ENCODE measurements at places on chromosomes 1 and 21.

DNA sequence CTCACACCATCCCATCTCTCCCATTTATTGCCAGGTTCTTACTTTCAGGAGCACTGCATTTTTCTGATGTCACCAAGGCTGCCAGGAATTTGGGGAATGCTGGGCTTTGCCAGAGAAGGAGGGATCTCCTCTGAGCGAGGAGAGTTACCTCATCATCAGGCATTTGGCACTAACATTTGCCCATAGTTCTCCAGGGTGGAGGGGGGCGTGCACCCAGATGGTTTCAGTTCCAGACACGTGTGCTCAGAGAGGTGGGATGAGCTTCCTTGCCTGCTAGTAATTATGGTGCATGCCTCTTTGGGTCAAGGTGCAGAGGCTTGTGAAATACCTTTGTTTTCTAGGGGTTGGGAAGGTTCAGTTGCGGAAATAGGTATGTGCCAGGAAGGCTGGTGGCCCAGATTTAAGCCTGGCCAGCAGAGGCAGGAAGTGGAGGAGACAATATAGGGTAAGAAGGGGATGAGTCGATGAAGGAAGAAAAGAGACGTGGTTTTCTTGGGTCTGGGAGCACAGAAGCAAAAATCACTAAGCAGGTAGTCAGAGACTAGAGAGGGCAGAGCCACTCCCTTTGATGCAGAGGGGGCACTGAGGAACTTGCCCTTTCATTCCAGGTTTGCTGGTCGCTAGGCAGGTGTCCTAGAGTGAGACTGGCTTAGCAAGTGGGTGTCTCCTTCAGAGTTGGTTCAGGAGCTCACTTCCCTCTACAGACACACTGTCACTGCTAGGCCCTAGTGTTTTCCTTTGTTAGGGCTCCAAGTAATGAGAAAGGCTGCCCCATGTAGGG is 7.2 kb downstream of the TUFT1 start:
- peak; percentile 65 for DNase-seq

- no peak for DNase-seq
Measured at GRCh38 chr1:167670563-167670962, 40.5 kb downstream of the RCSD1 start.

- DNase-seq: no peak
Measured at GRCh38 chr1:113178106-113178505, 105.1 kb downstream of the LRIG2 start.

DNA sequence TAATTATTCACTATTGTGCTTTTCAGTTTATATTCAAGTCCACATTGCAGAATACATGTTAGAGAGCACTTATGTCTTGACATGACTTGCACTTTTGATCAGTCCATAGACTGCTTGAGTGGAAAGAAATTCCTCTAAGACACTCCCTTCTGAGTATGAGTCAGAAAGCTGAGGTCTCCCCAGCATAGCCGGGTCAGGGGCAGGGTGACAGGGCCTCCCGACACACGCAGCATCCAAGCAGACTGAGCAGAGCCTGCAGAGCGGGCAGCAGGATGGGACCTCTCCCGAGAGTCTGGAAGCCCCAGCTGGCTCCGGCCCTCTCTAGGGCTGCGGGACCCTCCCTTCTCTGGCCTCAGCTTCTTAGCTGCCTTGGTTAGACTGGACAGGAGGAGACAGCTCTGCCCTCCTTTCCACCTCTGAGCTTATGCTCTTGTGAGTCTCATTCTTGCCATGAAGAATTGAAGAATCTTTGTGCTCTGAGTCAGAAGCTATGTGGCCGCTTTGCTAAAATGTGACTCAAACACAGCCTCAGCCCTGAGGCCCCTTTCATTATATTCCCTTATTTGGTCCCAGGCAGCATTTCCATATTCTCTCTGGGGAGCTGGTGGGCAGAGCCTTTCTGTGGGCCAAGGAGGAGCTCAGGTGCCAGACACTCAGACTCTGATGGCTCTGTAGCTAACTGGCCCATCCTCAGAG is 11.2 kb upstream of the CAPN2 start:
- DNase-seq: peak; percentile 90

GRCh38 chr1:108750476-108751181 is 4.2 kb downstream of the STXBP3 start:
- DNase-seq: no peak

GRCh38 chr1:69700770-69701169 is 133.0 kb downstream of the LRRC7 start:
- no peak for DNase-seq

DNA sequence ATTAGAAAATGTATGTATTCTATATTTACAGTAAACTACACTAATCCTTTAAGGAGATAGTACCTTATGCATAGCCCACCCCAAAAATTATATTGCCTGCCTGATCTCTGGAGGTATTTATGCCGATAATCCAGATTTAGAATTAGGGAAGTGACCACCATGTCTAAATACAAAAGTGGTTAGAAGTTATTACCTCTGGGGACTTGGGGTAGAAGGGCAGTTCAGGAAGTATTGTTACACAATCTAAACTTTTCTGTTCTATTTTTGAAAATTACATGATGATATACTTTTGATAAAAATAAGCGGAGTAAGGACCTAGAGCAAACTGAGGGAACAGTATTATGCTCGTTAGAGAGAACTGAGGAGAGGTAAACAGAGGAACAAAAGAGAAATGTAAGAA is 90.5 kb upstream of the ZP4 start:
- no peak for DNase-seq

GRCh38 chr1:170284512-170284911 is 138.8 kb downstream of the NTMT2 start:
- no peak for DNase-seq

DNA sequence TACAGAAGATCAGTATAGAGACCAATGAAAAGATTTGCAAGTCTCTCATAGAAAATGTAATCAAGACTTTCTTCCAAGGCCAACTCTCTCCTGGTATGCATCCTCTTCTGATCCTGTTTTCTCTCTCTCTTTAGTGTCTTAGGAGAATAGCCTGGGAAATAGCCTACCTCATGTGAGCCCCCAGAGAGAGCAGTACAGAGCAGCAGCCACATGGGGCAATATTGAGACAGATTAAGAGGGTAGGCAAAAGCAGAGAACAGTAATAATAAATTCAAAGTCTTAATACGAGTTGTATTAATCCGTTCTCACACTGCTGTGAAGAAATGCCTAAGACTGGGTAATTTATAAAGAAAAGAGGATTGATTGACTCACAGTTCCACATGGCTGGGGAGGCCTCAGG is 61.4 kb downstream of the RNASEL start:
- DNase-seq: no peak

- DNase-seq: no peak
Measured at GRCh38 chr21:25133939-25134338, 473.3 kb downstream of the MRPL39 start.

GRCh38 chr1:210438928-210439841 is 110.5 kb downstream of the HHAT start:
- DNase-seq: peak; percentile 54

- no peak for DNase-seq
Measured at GRCh38 chr1:20593756-20594155, 4.9 kb downstream of the CDA start.

GRCh38 chr21:37769656-37770055 is 146.6 kb downstream of the KCNJ6 start:
- DNase-seq: no peak

DNA sequence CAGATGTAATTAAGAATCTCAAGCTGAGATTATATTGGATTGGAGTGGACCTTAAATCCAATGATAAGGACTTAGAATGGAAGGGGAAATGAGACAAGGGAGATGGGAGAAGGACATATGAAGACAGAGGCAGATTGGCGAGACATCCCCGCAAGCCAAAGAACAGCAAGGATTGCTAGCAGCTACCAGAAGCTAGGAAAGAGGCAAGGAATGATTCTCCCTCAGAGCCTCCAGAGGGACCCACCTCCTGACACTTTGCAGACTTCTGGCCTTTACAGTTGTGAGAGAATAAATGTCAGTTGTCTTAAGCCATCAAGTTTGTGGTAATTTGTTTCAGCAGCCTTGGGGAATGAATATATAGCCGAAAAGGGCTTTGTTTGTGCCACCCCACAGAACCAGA is 20.7 kb downstream of the METTL13 start:
- DNase-seq: no peak

DNA sequence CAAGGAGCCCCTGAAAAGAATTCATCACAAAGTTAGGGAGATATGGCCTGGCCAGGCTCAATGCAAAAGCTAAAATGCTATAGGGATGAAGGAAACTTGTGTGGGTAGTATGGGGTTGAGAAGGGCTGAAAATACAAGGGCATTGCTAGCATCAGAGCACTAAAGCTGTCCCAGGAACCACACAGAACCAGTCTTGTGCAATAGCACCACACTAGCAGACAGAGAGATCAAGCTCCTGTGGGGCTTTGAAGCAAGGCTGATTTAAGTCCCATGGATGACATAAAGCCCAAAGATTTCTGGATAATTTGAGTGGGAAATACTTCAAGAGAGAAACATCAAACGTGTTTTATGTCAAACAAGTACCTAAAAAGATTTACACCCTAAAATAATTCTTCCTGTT is 97.1 kb downstream of the VAV3 start:
- DNase-seq: no peak

- peak; percentile 99 for DNase-seq
Measured at GRCh38 chr21:28111151-28111619, 881.5 kb downstream of the LTN1 start.

- no peak for DNase-seq
Measured at GRCh38 chr1:9115351-9116205, 13.3 kb downstream of the GPR157 start.

DNA sequence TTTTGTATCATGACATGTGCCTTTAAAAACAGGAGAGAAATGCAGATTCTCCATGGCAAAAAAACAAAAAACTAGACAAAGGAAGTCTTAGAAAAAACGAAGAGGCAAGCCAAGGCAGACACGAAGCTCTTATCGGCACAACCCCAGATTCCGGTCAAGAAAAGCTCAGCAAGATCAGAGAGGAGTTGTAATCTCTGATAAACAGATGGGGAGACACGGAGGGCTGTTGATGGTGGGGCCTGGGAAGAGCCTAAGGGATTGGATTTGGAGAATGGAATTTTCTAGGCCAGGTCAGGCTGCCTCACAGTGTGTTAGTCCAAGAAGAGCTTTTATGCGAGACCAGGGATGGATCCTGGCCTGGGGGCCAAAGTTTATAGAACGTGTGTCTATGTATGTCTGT is 96.2 kb upstream of the AKT3 start:
- no peak for DNase-seq

GRCh38 chr1:229128066-229128608 is 142.8 kb upstream of the RAB4A start:
- no peak for DNase-seq

Data from AG09319 (cell line).